CD4-positive, alpha-beta T cell treated with Interleukin-4 for 4 hours (primary cell): ENCODE measurements at places on chromosomes 7 and 10.

DNA sequence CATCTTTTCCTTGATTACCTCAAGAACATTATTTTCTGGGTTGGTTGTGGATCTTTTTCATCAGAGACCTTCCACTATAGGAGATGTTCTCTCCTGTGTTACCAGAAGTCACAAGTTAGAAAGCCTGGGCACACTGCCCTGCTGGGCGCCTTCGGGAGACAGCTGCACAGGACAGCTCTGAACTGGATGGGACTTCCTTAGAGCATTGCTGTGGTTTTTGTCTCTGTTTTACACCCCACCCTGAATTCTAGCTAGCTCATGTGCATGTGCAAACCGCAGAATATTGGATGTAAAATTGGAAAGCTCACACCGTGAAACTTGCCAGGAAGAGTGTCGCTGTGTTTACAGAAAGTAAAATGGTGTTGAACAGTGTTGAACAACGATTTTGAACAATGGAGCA is 54.4 kb upstream of the SEC61G start:
- no peak for DNase-seq

DNA sequence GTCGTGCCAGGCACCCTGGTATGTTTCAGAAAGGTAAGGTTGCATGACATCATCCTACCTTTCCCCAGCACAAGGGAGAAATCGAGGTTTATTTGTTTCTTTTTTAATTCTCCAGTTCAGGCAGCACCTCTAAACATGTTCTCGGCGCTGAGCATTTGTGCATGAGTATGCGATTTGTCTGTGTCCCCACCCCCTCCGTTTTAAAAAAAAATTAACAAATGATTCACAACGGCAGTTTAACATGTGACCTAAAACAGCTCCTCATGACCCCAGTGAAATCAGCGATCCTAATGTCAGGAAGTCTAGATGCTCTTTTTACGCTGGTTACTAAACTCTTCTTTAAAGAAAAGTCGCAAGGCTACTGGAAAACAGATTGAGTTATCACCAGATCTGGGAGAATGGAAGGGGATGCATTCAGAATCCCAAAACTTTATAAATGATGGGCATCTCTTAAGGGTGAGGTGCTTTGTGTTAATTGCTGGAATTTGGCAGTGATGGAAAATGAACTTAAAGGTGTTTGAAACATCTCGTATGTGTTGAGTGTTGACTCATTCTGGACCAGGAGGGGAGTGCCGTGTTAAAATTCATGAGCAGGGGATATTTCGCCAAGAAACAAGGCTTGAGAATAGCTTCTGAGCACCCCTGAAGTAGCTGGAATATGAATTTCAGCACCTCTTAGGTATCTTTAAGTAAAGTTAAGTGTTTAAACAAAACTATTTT is 106.8 kb upstream of the PDCD4 start:
- no peak for DNase-seq

DNA sequence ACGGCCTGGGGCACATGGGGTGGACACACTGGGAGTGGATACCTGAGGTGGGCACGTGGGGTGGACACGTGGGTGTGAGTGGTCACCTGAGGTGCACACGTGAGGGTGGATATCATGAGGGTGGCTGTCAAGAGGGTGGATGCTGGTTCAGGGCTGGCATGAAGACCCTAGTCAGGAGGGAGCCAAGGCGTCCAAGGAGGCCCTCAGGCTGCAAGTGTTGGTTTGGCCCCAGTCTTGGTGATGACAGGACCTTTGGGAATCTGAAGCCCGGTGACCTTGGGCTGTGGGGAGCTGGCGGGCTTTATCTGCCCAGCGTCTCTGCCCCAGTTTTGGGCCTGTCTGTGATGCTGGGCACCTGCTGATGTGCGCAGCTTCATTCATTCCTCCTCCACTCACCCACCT is 24.9 kb upstream of the PFKFB3 start:
- no peak for DNase-seq

DNA sequence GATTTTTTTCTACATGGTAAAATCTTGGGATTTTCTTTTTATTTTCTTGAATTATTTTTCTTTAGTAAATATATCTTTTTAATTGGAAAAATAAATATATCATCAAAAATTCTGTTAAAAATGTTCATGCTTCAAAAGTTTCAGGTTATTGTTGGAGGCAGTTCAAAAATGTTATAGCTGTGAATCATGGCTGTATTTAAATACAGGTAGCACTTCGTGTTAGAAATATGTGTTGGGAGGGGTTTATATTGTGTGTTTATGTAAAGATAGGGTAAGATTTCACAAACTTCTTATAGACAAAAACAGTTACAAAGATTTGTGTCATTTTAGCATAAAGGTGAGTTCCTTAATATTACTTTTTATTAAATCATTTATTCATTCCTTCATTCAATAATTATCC is 60.4 kb downstream of the HDAC9 start:
- no peak for DNase-seq

GRCh38 chr7:77778535-77778934 is 19.7 kb downstream of the TMEM60 start:
- DNase-seq = no peak

- no peak for DNase-seq
These were observed 351.7 kb downstream of the TCERG1L start for GRCh38 chr10:130959752-130960195.

DNA sequence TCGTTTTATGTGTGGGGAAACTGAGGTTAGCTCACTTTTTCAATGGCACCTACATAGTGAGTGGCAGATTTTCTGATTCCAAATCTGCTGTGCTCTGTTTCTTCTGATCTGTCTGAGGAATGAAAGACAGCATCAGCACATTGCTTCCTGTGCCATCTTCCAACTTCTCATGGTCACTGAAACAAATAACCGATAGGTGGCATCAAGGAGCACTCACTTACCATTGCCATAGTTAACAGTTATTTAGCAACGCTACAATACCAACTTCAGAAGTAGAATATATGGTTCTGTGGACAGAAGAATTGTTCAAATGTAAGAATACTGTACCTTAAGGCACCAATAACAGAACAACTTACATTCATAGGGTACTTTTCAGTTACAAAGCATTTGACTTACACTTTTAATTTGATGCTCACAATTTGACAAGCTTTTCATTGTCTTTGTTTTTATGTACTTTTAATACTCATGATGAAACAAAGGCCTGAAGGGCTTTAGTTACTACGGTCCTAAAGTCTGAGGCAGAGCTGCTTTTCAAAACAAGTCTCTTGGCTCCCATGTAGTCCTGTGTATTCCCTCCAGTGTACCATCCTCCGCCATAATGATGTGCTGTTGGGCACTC is 228.9 kb upstream of the TCF7L2 start:
- DNase-seq = peak; percentile 30

DNA sequence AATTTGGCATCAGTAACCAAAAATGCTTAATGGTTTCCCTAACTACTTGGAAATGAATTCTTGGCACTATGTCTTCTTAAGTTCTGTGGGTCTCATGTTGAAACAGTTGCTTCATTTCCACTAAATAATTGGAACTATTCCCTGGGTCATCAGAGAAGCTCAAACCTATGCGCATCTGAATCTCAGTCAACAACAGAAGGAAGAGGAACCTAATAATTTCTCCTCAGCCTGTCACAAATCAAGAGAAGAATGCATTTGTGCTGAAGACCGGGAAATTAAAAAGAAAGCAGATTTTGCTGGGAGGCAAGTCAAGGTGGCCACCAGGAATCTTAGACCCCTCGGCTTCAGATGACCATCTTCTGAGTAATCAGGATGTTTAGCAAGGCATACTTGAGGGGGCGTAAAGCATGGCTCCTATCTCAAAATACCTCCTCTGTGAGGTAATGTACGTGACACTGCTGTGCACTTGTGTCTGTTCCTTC is 41.4 kb downstream of the TOMM7 start:
- DNase-seq = no peak

DNA sequence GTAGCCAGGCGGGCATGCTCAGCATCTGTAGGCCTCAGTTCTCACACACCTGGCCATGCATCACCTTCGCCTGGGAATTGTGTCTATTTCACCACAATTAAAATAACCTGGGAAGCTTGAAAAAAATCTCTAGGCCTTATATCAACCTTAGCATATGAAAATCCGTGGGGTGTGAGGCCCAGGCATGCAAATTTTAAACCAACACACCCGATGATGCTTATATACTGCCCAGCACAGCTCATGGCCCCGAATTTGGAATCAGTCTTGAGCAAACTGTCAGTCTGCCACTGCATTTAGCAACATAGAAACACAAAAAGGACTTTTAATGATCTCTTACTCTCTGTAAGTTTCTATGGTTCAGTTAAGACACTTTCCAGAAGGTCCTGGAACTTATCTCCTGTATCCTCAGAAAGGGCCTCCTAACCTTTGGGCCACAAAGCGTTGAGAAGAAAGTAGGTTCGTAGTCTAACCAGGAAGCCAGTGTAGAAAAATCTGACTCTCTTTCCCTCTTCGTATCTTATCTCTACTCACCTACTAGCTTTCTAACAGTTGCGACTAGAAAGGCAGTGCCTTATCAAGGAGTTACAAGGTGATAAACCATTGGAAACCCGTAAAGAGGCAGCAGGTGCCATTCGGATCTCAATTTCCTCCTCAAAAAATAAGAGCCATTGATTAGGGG is 12.0 kb upstream of the DMBT1 start:
- no peak for DNase-seq

DNA sequence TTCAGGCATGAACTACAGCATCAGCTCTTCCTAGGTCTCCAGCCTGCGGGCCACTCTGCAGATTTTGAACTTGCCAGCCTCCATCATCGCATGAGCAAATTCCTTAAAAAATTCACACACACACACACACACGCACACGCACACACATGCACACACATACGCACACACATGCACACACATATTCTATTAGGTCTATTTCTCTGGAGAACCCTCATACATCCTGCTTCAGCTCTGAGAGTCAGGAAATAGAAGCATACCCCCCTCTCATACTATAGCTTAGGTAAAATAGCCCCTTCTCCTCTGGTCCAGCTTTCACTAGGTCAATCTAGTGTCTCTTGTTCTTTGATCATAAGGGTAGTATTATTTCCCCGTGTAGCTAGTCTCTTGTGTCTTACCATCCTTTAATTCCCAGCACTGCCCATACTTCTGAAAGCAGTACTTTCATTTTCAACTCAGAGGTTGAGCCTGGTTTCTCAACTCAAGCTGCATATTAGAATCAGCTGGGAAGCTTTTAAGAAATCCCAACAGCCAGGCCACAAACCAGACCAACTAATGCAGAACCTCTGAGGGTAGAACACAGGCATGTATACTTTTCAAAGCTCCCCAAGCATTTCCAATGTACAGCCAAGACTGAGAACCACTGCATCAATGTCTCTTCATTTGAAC is 30.9 kb upstream of the ITGB8 start:
- no peak for DNase-seq

GRCh38 chr7:34181271-34181958 is 276.1 kb downstream of the BMPER start:
- no peak for DNase-seq

DNA sequence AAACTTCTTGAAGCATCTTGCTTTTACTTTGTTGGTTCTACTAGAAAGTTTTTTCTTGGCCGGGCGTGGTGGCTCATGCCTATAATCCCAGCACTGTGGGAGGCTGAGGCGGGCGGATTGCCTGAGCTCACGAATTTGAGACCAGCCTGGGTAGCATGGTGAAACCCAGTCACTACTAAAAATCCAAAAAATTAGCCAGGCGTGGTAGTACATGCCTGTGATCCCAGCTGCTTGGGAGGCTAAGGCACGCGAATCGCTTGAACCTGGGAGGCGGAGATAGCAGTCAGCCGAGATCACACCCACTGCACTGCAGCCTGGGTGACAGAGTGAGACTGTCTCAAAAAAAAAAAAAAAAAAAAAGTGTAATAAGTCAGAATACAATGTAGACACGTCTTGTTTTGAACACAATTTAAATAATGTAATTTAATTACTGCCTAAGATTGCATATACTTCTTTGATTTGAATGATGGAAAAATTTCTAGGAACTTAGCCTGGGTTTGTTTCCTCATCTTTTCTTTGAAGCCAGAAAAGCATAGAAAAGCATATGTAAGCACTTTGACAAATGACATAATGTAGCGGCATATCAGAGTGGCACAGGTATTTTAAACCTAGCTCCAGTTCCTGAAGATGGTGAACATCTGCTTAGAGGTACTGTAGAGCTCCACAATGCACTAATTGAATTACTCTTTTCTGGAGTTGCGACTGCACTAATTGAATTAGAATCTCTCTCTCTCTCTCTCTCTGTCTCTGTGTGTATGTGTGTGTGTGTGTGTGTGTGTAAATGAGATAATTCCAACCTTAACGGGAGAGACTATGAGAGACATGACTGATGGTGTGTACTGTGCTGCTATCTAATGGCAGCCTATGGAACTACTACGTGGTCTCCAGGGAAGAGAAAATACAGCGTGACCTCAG is 87.8 kb downstream of the BTRC start:
- peak; percentile 44 for DNase-seq

DNA sequence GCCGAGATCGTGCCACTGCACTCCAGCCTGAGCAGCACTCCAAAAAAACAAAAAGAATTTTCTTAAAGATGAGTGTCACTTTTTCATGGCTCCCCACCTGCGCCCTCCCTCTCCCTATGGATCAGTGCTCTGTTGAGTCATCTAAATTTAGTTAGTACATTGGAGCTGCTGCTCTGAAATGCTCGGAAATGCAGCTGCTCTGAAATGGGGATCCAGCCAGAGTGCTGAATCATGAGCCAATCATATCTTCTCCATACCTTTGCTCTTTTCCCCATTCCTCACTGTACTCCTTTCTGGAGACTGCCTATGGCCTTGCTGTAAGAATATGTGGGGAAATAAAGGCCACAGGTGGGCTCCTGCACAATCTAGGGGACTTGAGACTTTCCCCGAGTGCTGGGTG is 188.8 kb downstream of the ZNF438 start:
- no peak for DNase-seq

DNA sequence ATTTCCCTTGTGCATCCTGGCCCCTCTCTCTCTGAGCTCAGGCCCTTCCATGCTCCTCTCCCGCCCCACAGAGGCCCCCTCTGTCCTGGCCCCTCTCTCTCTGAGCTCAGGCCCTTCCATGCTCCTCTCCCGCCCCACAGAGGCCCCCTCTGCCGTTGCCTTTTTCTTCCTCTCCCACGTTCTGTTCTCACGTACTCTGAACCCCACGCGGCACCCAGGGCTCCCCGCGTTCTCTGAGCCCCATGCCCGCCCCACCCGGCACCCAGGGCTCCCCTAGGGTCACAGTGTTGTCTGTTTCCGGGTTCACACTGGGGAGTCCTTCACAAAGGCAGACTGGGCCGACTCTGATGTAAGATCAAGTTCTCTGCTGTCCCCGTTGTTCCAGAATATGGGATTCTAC is 336.8 kb downstream of the DNAJB6 start:
- no peak for DNase-seq

- DNase-seq = no peak
These were observed 1.2 kb upstream of the CPED1 start for GRCh38 chr7:120987280-120987679.

GRCh38 chr10:61463035-61463909 is 10.1 kb upstream of the TMEM26 start:
- DNase-seq = no peak

DNA sequence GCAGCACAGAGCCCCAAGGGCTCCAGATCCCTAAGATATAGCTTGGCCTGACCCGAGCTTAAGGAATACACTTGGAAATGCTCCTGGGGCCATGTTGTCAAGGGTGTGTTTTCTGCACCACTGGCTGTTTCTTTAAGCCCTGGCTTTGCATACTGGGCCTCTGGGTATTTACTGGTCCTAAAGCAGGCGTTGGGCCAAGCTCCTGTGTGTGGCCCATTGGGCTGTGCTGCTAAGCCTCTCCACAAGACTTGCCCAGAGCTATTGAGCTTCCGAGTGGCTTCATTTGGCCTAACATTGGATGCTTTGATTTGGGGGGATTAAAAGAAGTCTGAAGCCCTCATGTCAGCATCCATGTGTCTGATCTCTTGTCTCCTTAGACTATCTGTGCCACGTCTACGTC is 5.2 kb downstream of the YKT6 start:
- DNase-seq = no peak

- DNase-seq = no peak
These were observed 215.6 kb downstream of the GPR37 start for GRCh38 chr7:124550036-124550435.
